ENCODE measurements at places on chromosomes 2 and 18.

GRCh38 chr18:45860492-45860891, 35.0 kb downstream of the SIGLEC15 start:
- DNase-seq, result no peak

- no peak for DNase-seq
These were observed 72.0 kb upstream of the MRPS9 start for GRCh38 chr2:104965900-104966299.

DNA sequence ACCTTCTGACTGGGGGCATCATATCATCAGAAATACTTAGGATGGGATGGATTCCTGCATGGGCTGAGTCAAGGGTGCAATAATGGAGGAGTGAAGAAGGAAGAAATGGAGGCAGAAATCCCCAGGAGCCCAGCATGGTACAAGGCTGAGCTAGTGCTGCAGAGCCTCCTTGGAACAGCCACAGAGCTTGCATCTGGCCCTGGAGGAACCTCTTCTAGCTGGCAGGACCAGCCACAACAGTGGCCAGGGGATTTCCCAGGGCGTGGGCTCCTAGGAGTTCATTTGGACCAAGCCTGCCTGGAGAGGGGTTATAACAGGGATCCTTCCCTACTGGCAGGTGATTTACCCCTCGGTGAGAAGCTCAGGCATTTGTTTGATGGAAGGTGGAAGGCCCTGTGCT, 4.7 kb upstream of the IL37 start:
- no peak for DNase-seq

- DNase-seq, result no peak
These were observed 11.6 kb downstream of the ITGA4 start for GRCh38 chr2:181468811-181469210.

- no peak for DNase-seq
These were observed 751.2 kb downstream of the CNTNAP5 start for GRCh38 chr2:124776332-124776731.

Measured in activated T-helper 9 cell treated with anti-CD3 and anti-CD28 coated beads, Interleukin-2, amount 50 U/mL, for 16 hours (primary cell).